Stimulated activated CD4-positive, alpha-beta T cell treated with anti-CD3 and anti-CD28 coated beads, Interleukin-1b, Interleukin-23, amount 100 ng/mL, for 24 hours (primary cell): ENCODE measurements at places on chromosomes 7 and 10.

DNA sequence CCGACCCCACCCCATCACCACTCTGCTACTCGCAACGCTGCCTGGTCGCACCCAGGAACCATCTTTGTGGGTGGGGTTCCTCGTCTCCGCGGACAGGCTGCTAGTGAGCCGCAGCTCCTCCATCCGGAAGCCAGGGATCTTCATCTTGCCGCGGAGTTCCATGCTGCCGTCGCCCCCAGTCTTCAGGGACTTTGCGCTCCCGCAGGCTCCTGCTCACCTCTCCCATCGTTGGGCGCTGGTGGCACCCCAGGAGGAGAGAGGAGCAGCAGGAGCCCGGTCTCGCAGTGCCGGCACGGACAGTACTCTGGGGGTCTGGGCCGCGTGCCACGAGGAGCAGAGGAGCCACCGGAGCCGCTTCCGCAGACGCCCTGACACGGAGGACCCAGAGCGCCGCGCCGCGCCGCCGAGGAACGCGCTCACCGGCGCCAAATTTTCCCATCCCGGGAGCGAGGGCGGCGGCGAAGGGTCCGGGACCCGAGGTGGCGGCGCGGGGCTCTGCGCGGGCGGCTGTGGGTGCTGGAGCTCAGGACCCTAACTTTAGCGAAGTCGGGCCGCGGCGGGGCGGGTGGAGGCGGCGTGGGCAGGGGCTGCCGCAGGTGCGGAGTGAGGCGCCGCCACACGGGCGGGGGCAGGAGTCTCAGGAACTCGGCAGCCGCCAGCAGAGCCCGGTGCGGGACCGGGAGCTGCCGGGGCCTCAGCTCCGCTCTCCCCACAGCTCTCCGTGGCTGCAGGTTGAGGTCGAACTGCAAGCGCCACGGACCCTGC is 750.1 kb upstream of the SORCS1 start:
- no peak for DNase-seq

DNA sequence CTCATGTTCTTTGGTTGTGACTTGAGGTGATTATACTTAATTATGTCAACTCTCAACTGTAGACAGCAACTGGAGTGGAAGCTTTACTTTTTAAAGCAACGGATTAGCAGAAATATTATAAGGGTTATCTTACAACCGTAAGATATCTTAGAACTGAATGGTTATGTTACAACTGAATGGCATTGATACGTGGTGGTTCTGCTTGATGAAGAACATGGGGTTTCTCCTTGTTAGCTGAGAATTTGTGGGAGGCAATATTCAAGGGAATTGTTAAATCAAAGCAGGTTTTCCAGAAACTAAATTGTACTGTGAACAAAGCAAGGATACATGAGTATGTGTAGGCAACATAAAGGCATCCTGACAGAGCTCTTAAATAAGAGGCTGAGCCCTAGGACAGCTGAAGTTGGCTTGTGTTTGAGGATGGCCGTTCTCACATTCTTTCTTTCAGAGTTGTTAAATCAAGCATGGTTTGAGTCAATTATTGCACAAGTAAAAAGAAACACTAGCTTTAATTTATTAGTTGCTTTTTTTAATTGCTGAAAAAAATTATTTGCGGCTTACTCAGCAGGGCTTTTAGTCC is 350.0 kb downstream of the PLXDC2 start:
- no peak for DNase-seq

DNA sequence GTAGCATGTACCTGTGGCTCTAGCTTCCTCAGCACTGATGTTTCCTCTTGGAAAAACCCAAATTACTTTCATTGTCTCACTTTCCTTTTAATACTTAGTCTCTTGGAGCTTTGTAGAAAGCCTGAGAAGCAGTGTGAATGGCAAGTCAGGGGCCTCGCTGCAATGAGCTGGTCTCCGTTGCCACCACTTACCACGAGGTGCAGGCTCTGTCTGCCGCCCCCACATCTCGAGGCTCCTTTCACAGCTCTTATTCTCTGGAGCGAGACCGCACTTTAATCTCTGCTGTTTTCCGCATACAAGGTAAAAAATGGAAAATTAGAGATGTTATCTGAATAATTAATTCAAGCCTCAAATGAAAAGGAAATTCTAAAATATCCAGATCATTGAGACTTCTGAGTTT is 186.2 kb downstream of the HECW1 start:
- DNase-seq = no peak

GRCh38 chr7:48004638-48005037 is 24.3 kb downstream of the SUN3 start:
- no peak for DNase-seq

DNA sequence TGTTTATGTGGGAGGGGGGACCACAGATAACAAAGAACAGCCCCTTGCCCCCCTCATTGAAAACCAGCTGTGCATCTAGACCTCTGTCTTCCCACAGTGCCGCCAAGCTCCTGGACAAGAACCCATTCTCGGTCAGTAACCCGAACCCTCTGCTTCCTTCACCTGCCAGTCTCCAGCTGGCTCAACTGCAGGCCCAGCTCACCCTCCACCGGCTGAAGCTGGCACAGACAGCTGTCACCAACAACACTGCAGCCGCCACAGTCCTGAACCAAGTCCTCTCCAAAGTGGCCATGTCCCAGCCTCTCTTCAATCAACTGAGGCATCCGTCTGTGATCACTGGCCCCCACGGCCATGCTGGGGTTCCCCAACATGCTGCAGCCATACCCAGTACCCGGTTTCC is 91.0 kb upstream of the PDCD4 start:
- no peak for DNase-seq

DNA sequence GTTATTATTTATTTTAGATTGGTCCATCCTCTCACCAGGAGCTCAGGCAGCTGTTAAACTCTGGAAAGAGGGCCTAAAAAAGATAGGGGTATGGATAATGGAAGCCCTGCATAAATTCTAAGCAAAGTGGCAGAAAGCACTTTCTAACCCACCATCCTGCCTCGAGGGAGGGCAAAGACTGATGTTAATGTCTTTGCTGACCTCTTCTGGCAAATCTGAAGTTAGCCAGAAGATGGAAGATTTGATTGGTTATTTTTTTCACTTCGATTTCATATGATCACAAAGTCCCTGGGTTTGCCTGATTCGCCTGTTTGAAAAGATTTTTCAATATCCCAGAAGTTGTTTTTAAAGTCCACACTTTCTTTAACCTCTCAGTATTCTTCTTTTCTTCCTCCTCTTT is 24.8 kb downstream of the OR9A2 start:
- DNase-seq = no peak

DNA sequence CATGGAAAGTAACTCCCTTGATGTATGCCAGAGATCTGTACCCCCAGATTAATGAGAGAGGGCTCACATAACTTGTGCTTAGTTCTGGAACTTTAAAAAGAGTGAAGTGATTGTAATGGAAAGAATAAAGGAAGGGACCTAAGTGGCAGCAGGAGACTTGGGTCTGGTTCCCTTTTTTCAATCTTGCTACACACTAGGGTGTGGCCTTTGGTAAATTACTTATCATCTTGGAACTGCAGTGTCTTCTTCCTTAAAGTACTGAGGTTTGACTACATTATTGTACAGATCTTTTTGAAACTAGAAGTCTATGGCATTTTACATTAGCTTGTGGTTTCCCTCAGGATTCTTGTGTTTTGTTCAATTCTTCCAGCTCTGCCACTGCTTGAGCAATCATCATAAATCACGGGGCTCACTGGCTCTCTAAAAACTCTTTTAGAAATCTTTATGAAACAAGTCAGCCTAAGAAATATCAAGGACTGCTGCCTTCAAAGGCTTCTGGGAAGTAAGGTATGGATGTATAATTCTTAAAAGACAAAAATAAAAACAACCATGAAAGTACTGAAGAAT is 22.5 kb upstream of the CHRM2 start:
- DNase-seq = no peak

GRCh38 chr10:58785354-58785753 is 272.7 kb downstream of the BICC1 start:
- no peak for DNase-seq
